ENCODE measurements at places on chromosomes 7 and 10. TPM values are rescaled to one million over a fixed set of nuclear protein-coding genes. Genes with fewer than 3 reads are reported as not detected.

The MBL2 gene
- total RNA-seq = not detected

The CLEC5A gene
- total RNA-seq = not detected

The RTKN2 gene
- 1.1 TPM for total RNA-seq

- DNase-seq = no peak
These were observed 192.4 kb downstream of the BAMBI start for GRCh38 chr10:28869606-28870201.

GRCh38 chr10:99685597-99685967, 26.3 kb downstream of the ENTPD7 start:
- DNase-seq = no peak

The OR6B1 gene
- total RNA-seq = not detected

The PCDH15 gene
- not detected for total RNA-seq

DNA sequence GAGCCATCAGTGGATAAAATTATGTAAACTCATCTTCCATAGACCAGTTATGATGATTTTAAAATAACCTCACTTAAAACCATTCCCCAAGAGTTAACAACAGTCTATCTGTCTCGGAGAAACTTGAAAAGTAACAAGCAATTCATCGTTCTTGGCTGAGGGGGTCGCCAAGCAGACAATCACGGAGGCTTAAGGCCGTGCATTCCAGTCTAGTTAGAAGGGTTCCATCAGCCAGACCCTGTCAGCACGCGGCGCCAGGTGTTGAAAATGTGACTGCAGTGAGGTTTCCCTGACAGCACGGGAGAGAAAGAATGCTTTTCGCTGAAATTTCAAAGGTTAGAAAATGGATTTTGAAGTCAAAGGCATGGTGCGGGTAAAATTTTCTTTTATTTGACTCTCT, 1025.0 kb upstream of the CELF2 start:
- DNase-seq = no peak
